ENCODE measurements at places on chromosomes 13 and 19. TPM values are rescaled to one million over a fixed set of nuclear protein-coding genes. Genes with fewer than 3 reads are reported as not detected.

ENOX1 gene
- 2.0 TPM for total RNA-seq

DNA sequence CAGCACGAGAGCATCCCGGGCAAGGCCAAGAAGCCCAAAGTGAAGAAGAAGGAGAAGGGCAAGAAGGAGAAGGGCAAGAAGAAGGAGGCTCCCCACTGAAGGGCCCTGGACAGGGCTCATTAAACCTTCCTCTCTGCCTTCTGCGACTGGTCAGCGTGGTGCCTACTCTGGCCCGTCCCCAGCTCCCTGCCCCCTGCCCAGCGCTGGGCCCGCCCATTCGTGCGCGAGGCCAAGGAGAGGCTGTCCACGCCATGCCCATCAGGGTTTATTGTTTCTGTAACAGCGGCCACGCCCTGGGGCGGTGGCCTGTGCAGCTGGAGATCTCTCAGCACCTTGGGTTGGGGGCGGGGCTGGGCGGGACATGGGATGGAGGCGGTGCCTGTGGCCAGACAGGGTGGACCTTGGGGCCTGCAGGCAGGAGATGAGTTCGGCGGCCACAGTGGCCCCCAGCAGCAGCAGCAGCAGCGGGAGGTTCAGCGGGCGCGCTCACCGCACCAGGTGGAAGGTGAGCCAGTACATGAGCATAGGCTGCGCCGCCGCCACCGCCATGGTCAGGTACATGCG, 897 bp downstream of the C19orf33 start:
- peak; percentile 91 for DNase-seq

GRCh38 chr19:48292798-48293197, 22.9 kb downstream of the ZNF114 start:
- no peak for DNase-seq

GRCh38 chr13:99370481-99371275, 63.5 kb upstream of the GPR183 start:
- no peak for DNase-seq

DNA sequence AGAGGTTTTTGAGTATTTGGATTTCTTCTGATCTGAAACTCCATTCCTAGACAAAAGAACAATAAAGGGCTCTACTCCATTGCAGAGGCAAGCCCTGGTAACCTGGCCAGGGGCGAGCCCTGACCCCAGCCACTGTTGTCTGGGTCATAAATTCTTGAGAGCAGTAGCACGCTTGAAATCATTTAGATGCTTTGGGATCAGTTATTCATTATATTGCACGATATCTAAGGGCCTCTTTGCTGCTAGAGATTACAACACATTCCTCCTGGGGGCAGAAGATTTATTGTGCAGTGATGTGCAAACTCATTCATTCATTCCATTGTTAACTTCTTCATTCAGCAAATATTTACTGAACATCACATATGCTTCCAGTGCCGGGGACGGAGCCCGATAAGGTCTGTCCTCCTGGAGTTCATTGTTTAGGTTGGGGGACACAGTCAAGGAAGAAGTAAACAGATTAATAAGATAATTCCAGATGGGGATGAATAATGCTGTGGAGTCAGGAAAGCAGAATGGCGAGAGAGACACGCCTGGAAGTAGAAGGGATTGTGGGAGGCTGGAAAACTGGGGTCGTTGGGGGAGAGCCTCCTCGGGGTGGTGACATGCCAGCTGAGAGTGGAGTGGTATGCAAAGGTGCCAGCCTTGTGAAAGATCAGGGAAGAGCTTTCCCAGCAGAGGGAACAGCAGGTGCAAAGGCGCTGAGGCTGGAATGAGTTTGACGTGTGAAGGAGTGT, 34.9 kb downstream of the SIPA1L3 start:
- no peak for DNase-seq

- DNase-seq = peak; percentile 72
Observed at GRCh38 chr19:4338441-4339355, at the start of gene STAP2. STAP2 (minus strand) TSS chr19:4338827; CDS start chr19:4338753, 74 bp downstream.

DNA sequence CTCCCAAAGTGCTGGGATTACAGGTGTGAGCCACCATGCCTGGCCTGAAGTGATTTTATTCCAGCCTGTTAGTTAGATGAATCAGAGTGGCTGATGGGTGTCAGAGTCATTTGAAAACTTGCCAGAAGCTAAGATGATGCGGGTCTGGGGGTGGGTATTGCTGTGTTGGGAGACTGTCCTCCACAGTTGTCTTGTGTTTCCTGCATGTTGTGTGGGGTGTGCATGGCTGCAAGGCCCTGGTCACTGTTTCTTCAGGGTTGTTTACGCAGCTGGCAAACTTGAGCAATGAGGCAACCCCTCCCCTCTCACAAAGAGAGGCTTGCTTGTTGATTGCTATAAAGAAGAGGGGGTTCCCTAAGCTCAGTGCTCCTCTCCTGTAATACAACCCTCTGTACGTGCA, 71.8 kb downstream of the TRPM4 start:
- DNase-seq = no peak

GRCh38 chr19:44984005-44984404, 17.3 kb upstream of the RELB start:
- no peak for DNase-seq

DCT gene
- total RNA-seq = 0.18 TPM

PRR19 gene
- total RNA-seq = 0.71 TPM

DNA sequence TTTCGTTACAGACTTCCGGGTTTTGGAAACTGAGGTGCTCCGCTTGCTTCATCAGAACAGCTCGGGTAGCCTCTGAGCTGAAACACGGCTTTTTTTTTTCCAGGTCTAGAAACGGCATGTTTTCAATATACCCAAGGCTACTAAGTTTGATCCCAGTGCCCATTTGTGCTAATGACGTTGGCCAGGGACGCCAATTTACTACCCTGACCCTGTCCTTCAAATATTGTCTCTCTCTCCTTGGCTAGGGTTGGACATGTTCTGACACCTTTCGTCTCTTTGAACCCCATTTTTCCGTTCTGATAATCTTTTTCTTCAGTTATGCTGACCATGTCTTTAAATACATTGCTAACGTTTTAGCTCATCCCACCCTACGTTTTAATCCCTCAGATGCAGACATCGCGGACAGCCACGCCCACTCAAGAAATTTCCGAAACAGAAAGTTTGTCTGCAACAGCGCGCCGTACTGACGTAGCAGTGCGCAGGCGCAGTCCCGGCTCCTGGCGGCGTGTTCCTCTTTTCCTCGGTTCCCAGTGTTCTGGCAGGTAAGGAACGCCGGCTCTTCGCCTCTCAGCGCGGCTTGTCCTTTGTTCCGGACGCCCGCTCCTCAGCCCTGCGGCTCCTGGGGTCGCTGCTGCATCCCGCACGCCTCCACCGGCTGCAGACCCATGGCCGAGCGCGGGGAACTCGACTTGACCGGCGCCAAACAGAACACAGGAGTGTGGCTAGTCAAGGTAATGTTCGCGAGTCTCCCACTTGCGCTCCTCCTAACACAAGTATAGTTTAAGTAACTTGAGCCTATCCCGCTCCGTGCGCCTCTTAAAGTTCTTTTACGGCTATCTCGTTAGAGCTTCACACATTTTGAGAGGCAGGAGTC, at the start of gene GTF2F2:
Gene GTF2F2, plus strand, starts transcription at position 520 of the 874 bp plus-strand sequence. Its CDS starts 146 bp downstream, at position 666.
- peak; percentile 92 for DNase-seq

DNA sequence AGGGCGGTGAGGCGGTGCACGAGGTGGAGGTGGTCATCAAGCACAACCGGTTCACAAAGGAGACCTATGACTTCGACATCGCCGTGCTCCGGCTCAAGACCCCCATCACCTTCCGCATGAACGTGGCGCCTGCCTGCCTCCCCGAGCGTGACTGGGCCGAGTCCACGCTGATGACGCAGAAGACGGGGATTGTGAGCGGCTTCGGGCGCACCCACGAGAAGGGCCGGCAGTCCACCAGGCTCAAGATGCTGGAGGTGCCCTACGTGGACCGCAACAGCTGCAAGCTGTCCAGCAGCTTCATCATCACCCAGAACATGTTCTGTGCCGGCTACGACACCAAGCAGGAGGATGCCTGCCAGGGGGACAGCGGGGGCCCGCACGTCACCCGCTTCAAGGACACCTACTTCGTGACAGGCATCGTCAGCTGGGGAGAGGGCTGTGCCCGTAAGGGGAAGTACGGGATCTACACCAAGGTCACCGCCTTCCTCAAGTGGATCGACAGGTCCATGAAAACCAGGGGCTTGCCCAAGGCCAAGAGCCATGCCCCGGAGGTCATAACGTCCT, 9.4 kb upstream of the PROZ start:
- no peak for DNase-seq

NDFIP2 gene
- total RNA-seq = 30.0 TPM

DNA sequence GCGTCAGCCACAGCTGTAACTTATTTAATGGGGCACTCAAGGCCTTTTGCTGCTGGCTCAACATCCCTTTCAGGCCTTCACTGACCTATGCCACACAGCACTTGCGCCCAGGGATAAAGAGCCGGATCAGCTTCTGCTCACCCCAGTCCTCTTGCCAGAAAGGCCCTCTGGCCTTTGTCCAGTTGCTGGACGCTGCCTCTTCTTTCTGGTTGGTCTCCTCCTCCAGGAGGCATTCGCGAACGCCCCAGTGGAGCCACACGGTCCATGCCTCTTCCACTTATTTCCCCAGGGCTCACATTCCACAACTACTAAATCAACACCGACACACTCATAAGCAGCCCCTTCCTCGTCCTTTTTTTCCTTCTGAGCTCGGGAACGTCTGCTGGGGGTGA, 3.7 kb upstream of the ZNF329 start:
- DNase-seq = peak; percentile 48

- DNase-seq = no peak
Observed at GRCh38 chr19:40690050-40690692, at the start of gene NUMBL. NUMBL (minus strand) TSS chr19:40690651; CDS start chr19:40690483, 168 bp downstream.

DNA sequence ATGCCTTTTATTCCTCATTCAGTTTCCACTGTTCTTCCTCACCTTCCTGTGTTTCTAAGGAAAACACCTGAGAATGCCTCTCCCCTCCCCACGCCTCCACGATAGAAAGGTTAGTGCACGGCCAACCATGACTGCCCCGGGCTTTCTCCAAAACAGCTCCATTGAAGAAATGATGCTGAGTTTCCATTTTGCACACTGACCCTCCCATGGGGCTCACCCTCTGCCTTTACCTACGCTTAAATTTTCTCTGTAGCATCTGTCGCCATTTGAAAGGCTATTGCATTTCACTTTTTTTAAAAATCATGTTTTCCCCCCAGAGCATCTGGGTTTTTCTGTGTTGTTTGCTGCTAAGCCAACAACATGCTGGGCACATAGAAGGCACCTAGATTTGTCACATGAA, 48.2 kb downstream of the ABCC4 start:
- DNase-seq = no peak

GRCh38 chr13:40519637-40520036, 146.8 kb downstream of the FOXO1 start:
- DNase-seq = no peak

GRCh38 chr13:59863621-59864020, 300.1 kb downstream of the DIAPH3 start:
- DNase-seq = no peak

DNA sequence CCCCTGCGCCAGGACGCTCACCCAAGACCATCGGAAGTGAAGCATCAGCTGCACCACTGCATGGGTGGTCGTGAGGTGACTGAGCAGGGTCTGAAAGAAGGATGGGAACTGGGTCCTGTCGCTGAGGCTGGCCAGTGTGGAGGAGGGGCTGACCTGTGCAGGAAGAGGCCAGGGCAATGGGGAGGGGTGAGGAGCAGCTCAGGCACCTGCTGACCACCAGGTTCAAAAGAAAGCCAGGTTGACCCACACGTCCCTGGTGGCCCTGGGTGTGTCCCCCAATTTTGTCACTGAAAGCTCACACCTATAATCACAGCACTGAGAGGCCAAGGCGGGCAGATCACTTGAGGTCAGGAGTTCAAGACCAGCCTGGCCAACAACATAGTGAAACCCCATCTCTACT, 13.7 kb upstream of the ZSCAN1 start:
- DNase-seq = no peak

DNA sequence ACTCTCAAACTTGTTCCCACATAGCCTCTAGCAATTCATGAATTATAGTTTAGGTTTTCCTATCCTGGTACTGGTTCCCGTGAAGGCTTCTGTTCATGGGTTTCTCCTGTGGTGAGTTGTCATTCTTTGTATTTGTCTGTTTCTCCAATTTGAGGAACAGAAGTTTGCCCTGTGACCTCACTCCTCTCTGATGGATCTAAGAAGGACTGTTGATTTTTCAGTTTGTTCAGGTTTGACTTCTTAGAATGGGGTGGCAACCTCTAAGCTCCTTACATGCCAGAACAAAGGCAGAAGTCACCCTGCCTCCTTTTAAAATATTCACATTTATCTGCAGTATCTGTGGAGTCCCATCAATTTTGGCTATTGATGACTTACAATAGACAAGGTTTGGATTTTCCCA, 354.0 kb downstream of the SPRY2 start:
- DNase-seq = no peak

DNA sequence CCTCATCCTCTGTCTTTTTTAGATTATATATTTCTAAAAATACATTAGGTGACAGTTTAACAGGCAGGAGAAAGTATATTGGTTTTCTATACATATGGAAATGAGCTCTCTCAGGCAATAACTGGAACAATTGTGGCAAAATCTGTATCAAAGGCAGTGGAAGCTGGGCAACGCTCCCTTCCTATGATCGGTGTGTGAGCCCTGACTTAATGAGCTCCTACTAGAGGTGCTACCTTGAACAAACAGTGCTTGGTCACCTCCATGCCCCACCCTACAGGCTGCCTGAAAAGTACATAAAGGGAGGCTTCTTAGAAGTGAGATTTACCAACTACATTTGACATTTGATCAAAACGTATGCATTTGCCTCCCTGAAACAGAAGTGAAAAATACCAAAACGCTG, 185.3 kb downstream of the EFNB2 start:
- DNase-seq = peak; percentile 57

HIPK4 gene
- total RNA-seq = 0.21 TPM
